Posterior vena cava (tissue), 2 donors: ENCODE measurements at places on chromosomes 5 and 9.
A peak's percentile ranks its signal among the peaks of the same experiment; 100 is the strongest.

- no peak for DNase-seq
Measured at GRCh38 chr5:115394531-115394930, 98.1 kb upstream of the CCDC112 start.

- DNase-seq = no peak
Measured at GRCh38 chr9:129567842-129568559, 52.9 kb downstream of the C9orf50 start.

GRCh38 chr9:37466037-37466709 is 923 bp upstream of the ZBTB5 start:
- DNase-seq = peak; percentile 90

DNA sequence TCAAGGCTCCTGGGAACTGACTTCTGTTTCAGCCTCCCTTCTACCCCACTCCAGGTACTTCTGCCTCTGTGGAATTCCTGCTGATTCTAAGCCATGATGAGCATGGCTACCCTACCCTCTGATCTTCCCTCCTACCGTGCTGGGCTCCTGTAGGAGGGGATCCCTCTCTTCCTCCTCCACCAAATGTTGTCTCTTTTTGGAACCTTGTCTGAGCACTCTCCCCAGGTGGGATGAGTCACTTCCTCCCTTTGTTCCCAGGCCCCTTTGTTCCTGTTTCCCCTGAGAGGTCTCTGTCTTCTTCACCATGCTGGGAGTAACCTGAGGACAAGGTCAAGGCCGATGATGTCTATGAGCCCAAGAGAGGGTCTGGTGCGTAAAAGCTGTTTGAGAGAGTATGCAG is 213.2 kb downstream of the GABBR2 start:
- no peak for DNase-seq

DNA sequence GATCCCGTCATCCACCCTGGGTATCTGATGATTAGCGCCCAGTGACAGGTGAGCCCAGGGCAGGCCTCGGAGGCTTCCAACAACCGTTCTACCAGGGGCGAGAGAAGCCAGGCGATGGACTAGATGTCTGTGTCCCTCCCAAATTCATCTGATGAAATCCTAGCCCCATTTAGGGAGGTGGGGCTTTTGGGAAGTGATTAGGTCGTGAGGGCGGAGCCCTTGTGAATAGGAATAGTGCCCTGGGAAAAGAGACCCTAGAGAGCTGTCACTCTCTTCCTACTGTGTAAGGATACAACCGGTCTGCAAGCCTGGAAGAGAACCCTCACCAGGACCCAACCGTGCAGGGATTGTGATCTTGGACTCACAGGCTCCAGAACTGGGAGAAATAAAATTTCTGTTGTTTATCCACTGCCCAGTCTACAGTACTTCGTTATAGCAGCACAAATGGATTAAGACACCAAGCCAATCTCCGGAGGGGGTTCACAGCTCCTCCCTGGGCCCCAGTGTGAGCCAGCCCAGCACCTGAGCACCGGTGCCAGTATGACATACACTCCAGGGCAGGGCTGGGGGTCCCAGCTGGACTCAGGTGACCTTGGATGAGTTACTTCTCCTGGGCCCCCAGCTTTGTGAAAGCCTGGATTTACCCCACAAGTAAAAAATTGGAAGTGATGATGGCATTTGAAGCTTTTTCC is 162.2 kb downstream of the DAB2IP start:
- DNase-seq = no peak

- DNase-seq = peak; percentile 40
Measured at GRCh38 chr5:138663009-138663408, 87.8 kb upstream of the HSPA9 start.

DNA sequence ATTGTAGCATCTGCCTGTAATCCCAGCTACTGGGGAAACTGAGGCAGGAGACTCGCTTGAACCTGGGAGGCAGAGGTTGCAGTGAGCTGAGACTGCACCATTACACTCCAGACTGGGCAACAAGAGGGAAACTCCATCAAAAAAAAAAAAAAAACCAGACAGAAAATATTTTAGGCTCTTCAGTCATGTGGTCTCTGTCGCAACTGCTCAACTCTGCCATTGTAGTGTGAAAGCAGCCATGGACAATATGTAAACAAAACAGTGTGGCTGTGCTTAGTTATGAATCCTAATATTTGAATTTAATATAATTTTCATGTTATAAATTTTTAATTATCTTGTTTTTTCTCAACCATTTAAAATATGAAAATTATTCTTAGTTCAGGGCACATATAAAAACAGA is 38.4 kb downstream of the ZFAND5 start:
- no peak for DNase-seq

- no peak for DNase-seq
Measured at GRCh38 chr5:64451551-64451950, 54.3 kb upstream of the RGS7BP start.

DNA sequence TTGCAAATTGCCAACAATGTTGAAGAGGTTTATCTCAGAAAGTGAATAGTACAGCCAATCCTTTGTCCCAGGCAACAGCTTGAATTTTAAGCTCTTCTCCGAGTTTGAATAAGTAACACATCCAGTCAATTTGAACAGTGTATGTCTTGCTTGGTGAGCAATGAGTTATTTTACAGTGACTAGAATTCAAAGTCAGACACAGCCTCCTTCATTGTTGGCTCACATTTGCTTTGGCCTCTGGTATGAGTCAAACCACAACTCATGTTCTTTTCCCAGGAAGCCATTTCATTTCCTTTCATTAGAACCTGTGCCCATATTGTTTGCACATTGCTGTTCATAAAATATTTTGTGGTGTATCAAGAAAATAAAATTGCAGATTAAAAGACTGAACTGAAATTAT is 622.0 kb upstream of the DAB2 start:
- DNase-seq = no peak

DNA sequence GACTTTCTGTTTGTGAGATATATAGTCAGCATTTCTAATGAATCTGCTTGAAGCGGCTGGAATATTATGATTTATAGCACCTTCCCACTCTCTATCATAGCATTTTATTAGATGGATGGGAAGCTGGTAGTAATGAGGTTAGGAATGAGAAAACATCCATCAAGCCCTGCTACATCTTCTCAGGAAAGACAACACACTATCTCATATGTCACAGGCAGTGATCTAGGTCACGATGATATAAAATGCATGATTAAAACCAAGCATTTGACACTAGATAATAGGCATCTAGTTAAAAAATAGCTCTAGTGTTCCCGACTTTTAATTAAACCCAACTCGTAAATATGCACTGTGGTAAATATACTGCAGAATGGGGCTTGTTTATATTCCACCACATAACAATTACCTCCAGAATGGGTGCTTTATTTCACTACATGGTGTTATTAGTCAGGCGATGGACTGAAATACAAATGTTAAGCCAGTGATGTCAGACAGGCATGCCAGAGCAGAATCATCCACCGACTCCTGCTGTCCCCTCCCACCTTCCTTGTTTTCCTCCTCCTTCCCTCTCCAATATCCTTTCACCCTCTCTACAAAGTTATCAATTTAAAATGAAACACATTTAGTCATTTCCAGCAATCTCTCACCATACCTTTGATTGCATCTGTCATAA is 286.8 kb downstream of the SPATA31D1 start:
- no peak for DNase-seq

GRCh38 chr9:136885950-136886578 is at the start of gene TRAF2:
Gene TRAF2, plus strand, starts transcription at chr9:136886516. Its CDS starts 12,225 bp downstream, at chr9:136898741.
- DNase-seq = peak; percentile 99

GRCh38 chr5:129768735-129769134 is 20.8 kb downstream of the MINAR2 start:
- no peak for DNase-seq

DNA sequence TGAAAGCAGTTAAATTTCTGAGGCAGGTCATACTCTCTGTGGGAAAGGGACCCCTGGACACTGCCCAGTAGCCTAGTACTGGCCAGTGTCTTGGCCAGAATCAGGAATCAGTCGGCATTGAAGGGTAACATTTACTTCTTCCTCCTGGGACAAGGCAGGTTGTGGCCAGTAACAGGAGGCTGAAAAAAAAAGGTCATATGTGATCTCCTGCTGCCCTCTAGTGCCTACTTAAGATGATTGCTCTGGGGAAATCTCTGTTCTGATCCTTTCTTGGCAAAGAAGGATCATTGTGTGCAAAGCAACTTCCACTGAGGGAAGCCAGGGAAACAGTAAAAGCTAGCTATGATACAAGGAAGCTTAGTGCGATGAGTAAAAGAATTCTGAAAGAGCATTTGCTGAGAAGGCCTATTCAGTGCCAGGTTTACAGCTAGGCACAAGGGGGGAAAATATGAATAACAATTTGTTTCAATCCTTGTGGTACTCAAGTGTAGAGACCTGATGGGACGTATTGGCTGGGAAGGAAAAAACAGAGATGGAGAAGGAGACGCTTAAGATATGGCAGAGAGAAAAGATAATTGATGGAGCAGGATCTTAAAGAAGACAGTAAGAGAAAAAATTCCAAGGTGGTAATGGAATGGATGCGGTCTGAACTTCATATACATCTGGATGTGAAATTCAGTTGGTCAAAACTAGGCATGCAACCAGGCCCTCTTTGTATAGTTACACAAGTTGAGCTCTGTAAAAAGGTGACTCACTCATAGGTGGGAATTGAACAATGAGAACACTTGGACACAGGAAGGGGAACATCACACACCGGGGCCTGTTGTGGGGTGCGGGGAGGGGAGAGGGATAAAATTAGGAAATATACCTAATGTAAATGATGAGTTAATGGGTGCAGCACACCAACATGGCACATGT is 25.8 kb upstream of the TRIM32 start:
- DNase-seq = no peak

GRCh38 chr9:113504725-113505590 is 41.4 kb downstream of the RGS3 start:
- DNase-seq = no peak

DNA sequence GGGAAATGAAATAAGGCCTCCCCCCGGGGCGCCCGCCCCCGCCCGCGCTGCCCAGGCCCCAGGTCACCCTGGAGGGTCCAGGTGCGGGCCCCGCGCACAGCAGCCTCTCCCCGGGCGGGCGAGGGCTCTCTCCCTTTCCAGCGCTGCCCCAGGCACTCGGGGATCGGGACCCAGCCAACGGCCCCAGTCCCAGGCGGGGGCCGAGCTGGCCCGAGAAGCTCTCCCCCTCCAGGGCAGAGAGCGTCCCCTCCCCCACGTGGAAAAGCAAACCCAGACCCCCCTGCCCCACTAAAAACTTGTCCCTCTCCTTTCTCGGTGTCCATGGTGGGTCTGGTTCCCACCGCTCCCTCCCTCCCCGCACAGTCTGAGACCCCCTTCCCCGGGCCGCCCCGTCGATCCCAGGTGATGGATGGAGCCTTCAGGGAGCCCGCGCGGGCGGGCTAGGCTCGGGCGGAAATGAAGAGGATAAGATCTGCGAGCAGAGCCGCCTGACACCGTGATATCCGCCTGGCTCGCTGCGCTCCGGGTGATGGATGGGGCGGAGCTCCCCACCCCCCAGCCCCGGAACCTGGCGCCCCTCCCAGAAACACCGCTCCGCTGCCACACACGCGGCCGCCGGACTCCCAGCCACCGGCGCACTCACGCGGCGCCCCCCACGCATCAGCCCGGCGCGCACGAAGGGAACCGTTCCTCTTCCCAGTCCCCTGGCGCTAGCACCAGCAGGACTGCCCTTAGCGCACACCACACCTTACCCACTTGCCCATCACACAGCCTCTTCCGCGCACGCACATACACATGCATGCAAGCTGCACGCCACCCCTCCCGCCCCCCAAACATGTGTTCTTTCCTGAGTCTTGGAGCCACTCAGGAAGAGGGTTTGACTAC is 81.7 kb upstream of the ZBTB43 start:
- DNase-seq = peak; percentile 85

GRCh38 chr5:177392765-177393164 is 7.7 kb downstream of the PFN3 start:
- no peak for DNase-seq

- DNase-seq = no peak
Measured at GRCh38 chr9:982394-983230, 6.2 kb downstream of the DMRT3 start.

DNA sequence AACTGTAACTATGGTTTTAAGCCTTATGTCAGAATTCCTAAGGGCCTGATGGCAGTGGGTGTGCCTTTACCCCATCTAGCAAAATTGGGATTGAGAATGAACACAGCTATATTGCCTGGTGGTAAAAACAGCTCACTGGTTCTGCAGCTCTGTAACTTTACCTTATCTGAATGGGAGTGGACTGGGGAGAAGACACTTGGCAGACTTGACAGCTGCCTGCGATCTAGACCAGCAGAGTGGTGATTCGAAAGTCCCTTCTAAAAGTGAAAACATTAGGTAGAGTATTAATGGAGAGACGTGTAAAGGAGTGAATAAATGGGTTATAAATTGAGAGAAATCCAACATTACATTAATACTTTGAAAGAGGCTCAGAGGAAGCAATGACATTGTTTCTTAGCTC is 289.1 kb upstream of the EDIL3 start:
- no peak for DNase-seq

DNA sequence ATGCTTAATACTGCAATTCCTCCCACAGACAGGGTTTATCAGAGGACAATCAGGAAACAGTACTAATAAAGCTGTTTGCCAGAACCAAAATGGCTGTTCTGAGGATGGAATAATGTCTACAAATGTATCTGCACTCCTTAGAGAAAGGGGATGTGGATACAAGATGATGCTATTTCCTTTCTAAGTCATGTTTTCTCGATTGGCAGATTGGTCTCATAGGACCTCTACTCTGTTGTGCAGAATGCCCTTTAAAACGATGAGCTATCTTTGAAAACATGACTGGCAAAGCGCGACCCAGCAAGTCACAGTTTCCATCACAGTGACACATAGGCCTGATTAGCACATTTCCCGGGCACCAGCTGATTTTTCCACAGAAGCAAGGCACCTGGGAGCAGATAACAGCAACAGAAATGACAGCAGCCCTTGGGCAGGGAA is 54.0 kb downstream of the AOPEP start:
- no peak for DNase-seq

DNA sequence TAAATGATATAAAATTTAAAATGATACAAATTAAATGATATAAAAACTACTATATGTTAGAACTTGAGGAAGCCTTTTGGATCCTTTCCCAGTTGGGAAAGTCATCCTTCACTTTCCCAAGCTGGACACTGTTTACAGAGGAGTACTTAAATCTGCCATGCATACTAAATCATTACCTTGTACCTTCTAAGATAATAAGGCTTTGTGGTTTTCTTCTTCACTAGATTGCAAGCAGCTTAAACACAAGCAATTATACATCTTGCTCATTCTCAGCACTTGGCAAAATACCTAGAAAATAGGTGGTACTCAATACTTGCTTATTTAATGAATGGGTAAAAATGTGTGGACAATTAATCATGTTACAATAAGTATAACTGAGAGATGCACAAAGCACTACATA is 666.8 kb downstream of the PTPRD start:
- no peak for DNase-seq

GRCh38 chr9:130120832-130121231 is 51.4 kb upstream of the NCS1 start:
- no peak for DNase-seq
